ENCODE measurements at places on chromosomes 12 and 14.

- DNase-seq, result no peak
These were observed 17.9 kb downstream of the KLRF2 start for GRCh38 chr12:9899209-9899608.

GRCh38 chr12:92696216-92696615, 6.6 kb upstream of the PLEKHG7 start:
- DNase-seq, result no peak

GRCh38 chr14:100780246-100780645, 45.7 kb upstream of the MEG3 start:
- DNase-seq, result no peak

- DNase-seq, result no peak
These were observed 4.7 kb downstream of the IFT43 start for GRCh38 chr14:75990297-75990696.

DNA sequence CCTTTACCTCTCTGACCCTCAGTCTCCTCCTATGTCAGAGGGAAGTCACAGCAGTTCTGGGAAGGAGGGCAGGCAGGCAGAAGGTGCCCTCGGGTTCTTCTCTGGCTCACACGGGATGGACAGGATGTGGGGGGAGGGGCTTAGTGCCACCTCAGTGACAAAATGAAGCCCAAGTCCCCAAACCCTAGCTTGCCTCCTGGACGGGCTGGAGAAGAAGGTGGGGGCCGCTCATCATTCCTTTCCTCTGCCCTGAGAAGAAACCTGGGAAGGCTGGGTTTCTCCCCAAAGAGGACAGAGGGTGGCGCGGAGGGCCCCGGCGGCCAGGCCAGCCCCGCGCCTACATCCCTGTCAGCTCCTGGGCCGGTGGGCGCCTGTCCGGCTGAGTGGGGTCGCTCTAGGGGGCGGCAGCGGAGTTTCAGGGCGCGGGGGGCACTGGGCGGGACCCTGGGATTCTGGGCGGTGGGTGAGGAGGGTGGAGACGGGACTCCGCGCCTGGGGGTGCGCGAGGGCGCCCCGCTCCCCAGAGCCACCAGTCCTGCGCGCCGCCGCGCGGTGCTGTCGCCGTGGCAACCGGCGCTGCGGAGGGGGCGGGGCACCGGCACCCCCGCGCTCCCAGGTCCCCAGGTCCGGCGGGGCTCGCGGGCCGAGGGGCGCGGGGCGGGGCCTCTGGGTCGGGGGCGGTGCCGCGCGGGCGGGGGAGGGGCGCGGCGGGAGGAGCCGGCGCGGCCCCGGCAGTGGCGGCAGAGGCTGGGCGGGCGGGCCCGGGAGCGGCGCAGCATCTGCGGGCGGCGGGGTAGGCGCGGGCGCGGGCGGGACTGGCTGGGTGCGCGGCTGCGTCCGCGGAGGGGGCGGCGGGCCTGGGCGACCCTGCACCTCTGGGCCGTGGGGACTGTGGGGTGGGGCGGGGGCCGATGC, at the start of gene TMEM121:
Gene TMEM121, plus strand, starts transcription at position 723 of the 915 bp plus-strand sequence. CDS start 2,252 bp downstream, outside the sequence.
- DNase-seq, result peak; percentile 43

GRCh38 chr12:14731821-14732220, 35.4 kb upstream of the GUCY2C start:
- DNase-seq, result no peak

GRCh38 chr12:110606253-110606611, 7.7 kb upstream of the TCTN1 start:
- DNase-seq, result no peak

DNA sequence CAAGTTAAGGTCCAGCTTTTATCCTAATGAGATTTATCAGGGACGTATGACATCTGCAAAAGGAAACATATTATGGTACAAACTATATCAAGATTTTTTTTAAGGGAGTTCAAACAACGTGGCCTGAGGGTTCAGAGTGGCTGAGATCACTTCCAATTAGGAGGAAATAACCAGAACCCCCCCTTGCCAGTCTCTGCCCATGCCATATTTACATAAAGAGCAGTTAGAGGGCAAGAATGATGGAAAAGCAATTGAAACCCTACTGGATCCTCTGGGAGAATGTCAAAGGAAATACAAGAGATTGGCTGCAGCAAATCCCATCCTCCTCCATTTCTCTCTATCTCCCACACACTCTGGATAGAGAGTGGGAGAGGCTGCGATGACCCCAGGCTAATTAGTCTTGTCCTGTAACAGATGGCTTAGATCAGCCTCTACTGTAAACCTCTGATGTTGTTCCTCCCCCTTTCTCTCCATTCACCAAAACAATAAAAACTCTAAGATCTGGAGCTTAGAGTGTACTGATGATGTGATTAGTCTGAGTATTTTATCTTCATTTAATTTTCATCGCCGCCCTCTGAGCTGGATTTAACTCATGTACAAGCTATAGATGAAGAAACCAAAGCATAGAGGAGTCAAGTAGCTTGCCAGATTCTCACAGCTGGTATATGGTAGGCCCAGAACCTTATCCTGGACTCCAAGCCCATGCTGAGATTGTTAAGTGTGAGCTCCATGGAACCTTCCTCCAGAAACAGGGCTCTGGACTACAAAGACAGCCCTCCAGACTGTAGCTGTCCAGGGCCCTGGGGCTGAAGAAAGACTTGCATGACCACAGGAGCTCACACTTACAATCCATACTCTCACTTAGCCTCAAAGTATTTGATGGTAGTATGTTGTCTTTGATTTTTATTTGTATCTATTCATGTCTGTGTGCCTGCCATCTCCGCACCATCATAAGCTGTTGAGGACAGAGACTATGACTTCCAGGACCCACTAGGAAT, 54.1 kb upstream of the GNG2 start:
- no peak for DNase-seq

DNA sequence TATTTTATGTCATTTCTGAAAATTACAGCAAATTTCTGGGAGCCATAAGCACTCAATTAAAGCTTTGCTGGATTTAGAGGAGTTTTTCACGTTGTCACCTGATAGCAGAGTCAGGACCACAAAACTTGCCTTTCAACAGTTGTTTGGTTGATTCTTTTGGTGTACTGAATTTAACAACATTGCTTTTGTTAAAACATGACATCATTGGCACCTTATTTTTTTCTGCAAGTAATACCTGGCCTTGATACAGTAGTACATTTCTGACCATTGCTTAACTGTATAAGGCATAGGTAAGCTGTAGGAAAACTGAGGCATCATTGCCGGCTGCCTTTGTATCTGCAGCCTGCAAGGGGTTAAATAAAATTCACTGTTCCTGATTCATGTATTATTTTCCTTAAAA, 4.5 kb upstream of the BCL11B start:
- DNase-seq, result no peak

DNA sequence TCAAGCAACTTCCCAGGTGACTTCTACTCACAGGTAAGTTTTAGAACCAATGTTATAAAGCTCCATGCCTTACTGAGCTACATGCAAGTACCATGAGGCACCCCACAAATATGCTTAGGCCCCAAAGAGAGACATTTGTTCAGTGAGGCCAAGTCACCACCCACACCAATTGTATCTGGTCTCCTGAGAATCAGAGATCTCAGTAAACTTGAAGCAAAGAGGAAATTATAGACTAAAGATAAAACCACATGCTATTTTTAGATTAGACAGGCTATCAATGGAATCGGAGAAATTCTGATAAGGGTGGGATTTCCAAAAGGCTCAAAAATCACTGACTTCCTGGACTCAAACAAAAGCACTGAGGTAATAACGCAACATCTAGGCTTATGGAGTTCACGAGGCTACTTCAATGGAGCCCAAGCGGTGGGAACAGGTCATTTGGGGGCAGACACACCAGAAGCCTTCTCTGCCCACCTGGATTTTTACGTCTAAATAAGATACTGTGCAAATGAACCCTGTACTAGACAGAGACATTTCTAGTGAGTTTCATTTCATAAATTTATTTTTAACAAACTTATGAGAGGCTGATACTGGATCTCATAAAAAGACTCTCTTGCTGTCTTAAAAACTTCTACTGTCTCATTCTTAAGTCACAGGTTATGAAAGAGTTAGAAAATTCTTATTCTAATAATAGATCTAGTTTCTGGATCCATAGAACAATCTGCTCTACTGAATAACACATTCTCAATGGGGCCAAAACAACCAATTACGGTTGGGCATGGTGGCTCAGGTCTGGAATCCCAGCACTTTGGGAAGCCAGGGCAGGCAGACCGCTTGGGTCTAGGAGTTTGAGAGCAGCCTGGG, 7.7 kb downstream of the SLC15A4 start:
- DNase-seq, result no peak

DNA sequence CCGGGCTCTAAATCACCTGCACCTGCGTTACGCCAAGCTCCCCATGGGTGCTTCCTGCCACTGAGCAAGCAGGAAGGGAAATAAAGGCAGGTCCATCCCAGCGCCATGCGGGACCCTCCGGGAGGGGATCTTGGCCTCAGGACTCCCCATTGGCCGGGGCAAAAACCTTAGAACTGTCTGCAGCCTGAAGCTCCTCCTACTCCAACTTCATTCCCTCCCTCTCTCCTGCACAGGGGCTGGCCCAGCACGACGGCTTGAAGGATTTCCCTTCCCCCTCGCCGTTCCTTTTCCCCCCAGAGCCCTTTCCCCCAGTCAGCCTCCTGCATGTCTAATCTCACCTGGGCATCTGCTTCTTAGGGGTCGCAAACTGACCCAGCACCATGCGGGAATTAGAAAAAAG, 137.2 kb upstream of the NCOR2 start:
- DNase-seq, result no peak

DNA sequence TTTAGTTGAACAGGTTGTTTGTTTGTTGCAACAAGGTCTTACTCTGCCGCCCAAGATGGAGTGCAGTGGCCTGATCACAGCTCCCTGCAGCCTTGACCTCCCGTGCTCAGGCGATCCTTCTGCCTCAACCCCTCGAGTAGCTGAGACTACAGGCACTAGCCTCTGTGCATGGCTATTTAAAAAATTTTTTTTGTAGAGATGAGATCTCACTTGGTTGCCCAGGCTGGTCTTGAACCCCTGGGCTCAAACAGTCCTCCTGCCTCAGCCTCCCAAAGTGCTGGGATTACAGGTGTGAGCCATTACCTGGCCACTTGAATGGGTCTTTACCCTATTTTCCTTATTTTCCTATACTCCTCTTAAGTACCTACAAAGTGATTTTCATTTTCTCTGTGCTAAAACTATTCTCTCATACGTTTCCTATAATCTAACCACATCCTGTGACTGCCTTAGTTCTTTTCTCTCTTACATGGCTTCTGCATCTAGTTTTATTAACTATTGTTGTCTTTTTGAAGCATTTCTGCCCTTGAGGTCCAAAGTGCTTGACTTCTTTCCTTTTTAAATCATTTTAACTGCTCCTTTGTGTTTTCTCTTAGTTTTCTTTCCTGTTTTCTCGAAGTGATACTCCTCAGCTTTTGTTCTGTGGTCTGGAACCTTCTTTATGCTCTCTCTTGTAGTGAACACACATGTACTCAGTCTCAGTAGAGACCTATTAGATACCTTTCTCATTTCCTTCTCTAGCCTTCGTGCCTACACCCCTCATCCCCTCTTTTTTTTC, 14.1 kb downstream of the GPX2 start:
- no peak for DNase-seq

All from T-helper 2 cell treated with Interferon-gamma antibody and Interleukin-4, amounts not matched to agents 5 μg/mL and 100 μg/mL, for 36 hours (primary cell).